ENCODE measurements at places on chromosomes 11 and 22. TPM values are rescaled to one million over a fixed set of nuclear protein-coding genes. Genes with fewer than 3 reads are reported as not detected.

SSTR3 gene
- not detected for total RNA-seq

PLEKHB1 gene
- total RNA-seq: 0.10 TPM

CHRDL2 gene
- not detected for total RNA-seq

ZP1 gene
- 1.5 TPM for total RNA-seq

SLC17A6 gene
- 0.02 TPM for total RNA-seq

AQP11 gene
- total RNA-seq: 0.39 TPM

Measured in H4 (cell line).